Fibroblast of lung (primary cell): ENCODE measurements at places on chromosomes 3 and 15. TPM values are rescaled to one million over a fixed set of nuclear protein-coding genes. Genes with fewer than 3 reads are reported as not detected.

Gene CYP8B1
- not detected in 2 replicates for total RNA-seq

DNA sequence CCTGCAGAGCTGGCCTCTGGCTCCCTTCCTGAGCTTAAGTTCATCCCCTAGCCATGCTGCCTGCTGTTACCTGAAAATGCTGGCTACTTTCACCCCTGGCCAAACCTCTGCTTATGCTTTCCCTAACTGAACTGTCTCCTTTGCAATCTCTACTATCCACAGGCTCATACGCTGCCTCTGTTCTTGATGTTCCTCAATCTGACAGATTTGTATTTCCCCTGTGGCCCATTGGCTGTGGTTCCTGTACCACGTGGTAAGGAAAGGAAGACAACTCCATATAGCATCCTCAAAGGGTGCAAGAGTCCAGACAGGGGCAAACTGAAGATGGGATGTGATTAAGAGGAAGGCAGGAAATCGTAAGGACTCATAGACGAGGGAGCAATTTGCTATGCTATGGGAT is 33.2 kb downstream of the TGM4 start:
- DNase-seq, result no peak

- DNase-seq, result no peak
Measured at GRCh38 chr3:155737844-155738460, 6.9 kb downstream of the PLCH1 start.

Gene POPDC2
- 0.17 and 0.26 TPM in 2 replicates for total RNA-seq

- DNase-seq, result no peak
Measured at GRCh38 chr3:171792531-171792930, 17.8 kb downstream of the PLD1 start.

Gene CHAC1
- total RNA-seq, result 33.1 and 62.6 TPM in 2 replicates

GRCh38 chr3:129239991-129240390 is 9.4 kb upstream of the COPG1 start:
- no peak for DNase-seq

Gene TTLL13
- under 0.01 TPM in 1 of 2 replicates, not detected in the other for total RNA-seq

GRCh38 chr3:60096403-60096802 is 1046.6 kb upstream of the CFAP20DC start:
- no peak for DNase-seq

DNA sequence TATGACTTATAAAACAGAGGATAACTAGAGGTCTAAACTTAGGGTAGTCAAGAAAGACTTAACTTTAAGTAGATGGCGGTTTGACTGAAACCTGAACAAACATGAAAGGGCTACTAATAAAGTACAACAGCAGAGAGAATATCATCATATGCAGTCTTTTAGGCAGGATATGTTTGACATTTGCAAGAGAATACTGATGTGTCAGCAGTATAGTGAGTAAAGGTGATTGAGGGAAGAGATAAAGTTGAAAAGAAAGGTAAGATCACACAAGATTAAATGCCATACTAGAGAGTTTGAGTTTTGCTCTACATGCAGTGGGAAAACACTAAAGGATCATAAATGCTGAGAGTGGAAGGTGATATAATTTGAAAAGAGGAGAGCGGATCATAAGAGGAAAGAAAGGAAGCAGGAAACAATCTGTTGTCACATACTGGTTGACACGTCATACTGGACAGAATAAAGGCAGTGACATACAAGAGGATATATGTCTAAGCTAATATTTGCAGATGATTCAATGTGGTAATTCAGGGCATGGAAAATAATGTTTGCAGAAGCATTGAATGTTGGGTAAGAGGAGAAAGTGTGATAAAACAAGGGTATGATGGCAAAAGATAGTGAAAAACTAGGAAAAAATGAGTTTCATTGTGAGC is 223.0 kb downstream of the EPHA6 start:
- no peak for DNase-seq

GRCh38 chr3:39261726-39262125 is 18.1 kb downstream of the CX3CR1 start:
- DNase-seq, result no peak

DNA sequence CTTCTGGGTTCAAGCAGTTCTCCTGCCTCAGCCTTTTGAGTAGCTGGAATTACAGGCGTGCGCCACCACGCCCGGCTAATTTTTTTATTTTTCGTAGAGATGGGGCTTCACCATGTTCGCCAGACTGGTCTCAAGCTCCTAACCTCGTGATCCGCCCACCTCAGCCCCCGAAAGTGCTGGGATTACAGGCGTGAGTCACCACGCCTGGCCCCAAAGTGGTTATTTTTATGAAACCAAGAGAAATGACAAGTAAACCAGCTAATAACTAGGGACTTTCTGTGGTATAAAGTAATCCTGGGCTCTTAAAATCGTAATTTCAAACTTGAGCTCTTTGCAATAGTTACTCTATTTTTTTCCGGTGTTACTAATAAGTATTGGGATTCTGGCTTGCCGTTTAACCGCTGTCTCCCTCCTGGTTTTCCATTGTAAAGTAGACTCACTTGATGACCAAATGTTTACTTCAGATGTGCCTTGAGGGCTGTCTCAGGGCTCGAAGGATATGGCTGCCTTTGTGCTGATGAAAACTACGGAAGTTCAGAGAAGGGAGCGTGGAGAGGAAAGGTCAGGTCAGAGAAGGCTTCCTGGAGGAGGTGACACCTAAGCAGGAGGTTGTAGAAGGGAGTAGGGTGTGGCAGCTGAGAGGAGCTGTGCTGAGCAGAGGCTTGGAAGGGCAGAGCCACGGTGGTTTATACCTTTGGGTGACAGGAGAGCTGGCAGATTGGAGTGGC is 4.2 kb downstream of the ZSCAN2 start:
- DNase-seq, result no peak
